Esophagus muscularis mucosa (tissue), 4 donors: ENCODE measurements at places on chromosomes 11 and 22. TPM values are rescaled to one million over a fixed set of nuclear protein-coding genes. Genes with fewer than 3 reads are reported as not detected.

KDM4D gene
- total RNA-seq, result 0.58 TPM

CAPN5 gene
- 7.1 TPM for total RNA-seq

MPZL3 gene
- total RNA-seq, result 0.45 TPM

MMP8 gene
- total RNA-seq, result not detected

PAX6 gene
- not detected for total RNA-seq

SYNGR1 gene
- total RNA-seq, result 27.7 TPM

GRCh38 chr22:20238901-20239675 lies 29.0 kb downstream of the RTN4R start:
- DNase-seq, result no peak

DNA sequence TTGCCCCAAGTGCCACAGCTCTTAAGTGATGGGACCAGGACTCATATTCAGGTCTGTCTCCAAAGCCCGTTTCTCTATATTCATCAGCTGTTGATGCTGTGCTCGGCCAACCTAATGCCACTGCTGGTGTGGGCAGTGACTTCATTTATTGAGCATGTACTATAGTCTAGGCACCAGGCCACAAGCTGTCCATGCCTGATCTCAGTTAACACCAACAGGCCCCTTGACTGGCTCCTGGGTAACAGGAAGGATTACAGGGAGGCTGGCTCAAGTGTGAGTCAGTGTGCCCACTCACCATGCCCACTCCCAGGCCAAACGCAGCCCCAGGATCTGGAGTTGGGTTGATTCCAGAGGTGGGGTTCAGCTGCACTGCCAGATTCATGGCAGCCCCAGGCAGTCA lies 8.6 kb upstream of the CRYBB2 start:
- no peak for DNase-seq

- DNase-seq, result no peak
These were observed 103.9 kb downstream of the TENM4 start for GRCh38 chr11:79336797-79337517.

GRCh38 chr11:69280994-69281393 lies 13.0 kb upstream of the MYEOV start:
- DNase-seq, result no peak

GRCh38 chr22:46390652-46391301 lies 55.3 kb downstream of the TRMU start:
- no peak for DNase-seq

- DNase-seq, result no peak
These were observed 10.7 kb upstream of the ETS1 start for GRCh38 chr11:128598096-128598495.

DNA sequence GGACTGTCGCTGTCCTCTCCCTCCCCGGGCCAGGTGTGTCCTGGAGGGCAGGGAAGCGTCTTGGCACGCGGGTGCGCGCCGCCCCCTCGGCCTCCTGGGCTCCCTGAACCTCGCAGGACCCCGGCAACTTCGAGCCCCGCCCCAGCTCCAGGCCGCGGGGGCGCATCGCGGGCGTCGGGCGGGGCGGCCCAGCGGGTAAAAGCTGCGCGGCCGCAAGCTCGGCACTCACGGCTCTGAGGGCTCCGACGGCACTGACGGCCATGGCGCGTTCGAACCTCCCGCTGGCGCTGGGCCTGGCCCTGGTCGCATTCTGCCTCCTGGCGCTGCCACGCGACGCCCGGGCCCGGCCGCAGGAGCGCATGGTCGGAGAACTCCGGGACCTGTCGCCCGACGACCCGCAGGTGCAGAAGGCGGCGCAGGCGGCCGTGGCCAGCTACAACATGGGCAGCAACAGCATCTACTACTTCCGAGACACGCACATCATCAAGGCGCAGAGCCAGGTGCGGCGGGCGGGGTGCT lies at the start of gene CST6:
Gene CST6, plus strand, starts transcription at position 224 of the 519 bp plus-strand sequence. Its CDS starts 37 bp downstream, at position 261.
- no peak for DNase-seq

DNA sequence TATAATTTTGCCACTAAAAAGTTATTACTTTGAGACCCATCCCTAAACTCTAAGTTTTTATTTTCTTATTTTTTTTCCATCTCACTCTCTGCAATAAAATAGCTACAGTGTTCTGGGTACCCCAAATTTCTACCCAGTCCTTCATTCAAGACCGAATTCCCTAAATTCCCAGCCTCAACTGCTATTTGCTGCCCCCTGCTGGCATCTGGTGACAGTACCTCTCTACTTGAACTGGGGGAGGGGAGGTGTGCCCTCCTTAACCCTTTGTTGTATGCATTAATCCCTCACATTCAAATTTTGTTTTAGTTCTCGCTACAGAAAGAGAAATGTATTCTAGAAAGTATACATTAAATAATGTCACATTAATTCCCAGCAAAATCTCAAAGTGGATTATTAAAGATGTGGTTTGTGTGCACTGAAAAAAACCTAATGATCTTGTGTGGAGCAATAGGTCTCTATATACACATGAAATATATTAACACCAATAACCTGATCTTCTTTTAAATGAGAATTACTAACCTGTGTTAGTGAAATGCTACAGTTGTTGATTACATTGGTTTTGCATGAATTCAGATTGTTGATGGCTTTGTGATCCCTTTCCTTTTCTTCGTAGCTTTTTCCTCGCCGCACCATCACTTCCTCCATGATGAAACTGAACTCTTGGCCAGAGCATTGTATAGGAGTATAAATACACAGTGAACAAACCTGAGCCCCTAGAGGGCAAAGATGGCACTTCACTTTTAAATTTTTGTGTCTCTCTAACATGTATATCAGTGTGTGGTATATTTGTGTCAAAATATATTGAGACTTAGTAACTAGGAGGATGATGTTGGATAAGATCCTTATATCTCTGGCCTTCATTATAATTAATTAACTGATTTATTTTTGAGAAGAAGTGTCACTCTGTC lies 590.0 kb downstream of the METTL15 start:
- DNase-seq, result no peak

- DNase-seq, result no peak
These were observed 67.4 kb downstream of the SCN3B start for GRCh38 chr11:123587044-123587443.

DNA sequence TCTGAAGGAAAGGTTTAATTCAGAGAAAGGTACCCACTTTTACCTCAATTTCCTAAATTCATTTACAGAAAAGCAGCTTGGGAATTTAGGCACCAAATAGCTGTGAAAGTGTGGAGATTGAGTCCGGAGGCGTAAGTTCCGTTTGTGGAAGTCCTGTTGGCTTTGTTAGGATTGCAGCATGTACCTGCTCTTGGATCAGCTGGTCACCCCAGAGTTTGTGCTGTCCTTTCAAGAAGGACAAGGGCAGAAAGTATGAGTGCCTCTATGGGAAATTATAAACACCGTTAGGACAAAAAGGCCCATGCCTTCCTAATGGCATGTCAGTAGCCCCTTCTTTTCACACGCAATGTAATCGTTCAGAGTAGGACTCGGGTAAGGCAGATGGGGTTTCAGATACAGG lies 97.8 kb downstream of the SCN3B start:
- no peak for DNase-seq

DNA sequence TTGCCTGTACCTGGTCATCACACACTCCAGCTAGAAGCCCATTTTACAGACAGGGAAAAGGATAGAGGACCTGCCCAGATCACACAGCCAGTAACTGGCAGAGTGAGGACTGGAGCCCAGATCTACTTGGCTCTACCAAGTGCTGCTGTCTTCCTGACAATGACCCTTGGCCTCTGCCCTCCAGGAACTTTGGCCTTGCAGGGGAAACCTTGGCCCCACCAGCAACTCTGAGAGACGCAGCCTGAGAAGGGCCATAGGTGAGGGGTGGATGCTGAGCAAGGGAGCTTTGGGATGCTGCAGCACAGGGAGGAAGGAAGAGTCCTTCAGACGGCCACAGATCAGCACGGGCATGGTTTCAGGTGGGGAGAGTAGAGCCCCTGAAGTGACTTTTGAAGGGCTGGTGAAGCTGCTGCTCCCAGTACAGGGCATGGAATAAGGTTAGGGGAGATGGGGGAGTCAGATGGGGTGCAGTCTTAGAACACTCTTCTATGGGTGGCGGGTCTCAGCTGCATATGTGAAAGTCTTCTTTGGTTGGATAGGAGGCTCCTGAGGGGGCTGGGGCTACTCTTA lies 2.0 kb upstream of the CAPN5 start:
- no peak for DNase-seq

GRCh38 chr11:10858439-10859325 lies 829 bp upstream of the ZBED5 start:
- DNase-seq, result peak; percentile 93

DNA sequence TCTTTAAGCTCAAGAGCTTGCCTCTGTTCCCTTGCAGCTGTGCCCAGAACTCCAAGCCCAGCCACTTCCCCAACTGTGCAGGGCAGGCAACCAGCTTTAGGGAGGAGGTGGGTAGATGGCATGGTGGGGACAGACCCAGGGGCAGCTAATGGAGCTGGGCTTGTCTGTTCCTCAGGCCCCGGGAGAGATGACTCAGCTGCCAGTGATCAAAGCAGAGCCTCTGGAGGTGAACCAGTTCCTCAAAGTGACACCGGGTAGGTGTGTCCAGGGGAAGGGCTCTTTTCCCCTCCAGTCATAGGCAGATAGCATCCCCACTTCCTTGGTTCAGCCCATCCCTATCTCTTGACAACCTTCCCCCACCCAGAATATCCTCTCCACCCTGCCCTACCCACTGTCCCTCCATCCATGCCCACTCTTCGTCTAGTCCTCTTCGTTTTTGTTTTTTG lies 32.4 kb downstream of the CREB3L1 start:
- no peak for DNase-seq

DNA sequence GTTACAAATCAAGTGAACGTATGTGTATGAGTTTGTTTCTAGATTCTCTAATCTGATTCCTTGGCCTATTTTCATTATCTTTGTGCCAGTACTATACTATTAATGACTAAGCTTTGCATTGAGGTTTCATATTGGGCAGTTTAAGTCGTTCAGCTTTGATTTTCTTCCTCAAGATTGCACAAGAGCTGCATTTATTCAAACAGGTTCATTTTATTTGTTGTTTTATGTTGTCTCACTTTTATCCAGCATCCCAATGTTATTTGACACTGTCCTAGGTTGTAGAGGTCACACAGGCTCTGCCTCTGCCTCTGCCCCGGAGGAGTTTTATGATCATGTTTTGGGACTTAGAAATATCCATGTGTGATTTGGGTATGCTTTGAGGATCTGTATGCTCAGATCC lies 79.8 kb downstream of the TEAD1 start:
- DNase-seq, result no peak

- DNase-seq, result no peak
These were observed 14.7 kb downstream of the KCNQ1OT1 start for GRCh38 chr11:2685051-2685450.

DNA sequence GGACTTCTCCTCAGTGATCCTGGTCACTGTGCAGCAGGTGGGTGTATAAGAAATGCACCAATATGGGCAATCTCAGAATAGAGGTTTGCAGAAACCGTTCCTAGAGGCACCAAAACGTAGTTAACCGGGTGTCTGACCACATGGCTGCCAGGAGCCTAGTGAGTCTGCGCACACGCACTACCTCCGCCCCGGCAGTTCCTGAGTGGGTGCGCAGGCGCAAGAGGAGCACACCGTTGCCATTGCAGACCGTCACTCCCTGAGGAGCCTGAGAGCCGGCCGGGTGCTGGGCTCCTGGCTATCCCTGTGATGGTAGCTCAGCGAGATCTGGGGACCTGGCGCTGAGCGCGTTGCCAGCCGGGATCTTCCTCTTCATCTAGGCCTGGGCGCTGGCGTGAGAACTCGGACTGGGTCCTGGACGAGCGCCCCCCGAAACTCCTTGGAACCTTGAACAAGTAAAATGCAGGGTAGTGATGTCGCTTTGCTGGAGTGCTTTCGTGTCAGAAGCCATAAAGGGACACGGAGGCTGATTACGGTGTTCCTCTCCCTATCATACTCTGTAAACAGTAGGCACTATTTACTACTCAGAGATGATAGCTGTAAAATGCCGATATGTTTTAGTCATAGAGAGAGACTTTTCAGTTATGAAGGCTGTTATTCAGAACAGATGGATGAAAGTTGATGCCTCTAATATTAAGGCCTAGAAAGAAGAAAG lies at the start of gene MS4A13:
Gene MS4A13, plus strand, starts transcription at position 249 of the 712 bp plus-strand sequence. CDS start 2,692 bp downstream, outside the sequence.
- DNase-seq, result no peak

DNA sequence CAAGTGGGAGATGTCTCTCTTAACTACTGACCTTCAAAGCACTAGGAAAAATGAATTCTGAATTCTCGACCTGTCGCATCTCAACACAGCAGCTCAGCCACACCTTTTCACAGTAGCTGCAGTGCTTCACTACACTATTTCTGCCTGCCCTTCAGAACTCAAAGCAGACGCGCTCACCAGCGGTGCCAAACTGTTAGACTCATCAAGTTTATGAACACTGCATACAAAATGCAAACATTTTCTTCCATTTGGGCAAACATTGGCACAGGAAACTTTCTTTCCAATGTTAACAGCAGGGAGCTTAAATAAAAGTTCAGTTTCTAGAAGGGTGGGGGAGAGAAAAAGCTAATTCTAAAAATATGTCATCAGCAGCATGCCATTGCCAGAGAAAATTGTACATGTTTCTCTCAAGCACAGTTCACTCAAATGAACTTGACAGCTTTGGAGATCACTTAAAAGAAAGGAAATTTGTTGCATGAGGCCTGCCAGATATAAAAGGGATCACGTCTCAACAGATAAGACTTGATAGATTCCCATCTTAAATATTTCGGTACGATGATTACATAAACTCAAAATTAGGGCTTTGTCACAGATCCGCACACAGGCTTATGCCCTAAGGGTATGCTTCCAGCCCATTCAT lies 82.7 kb downstream of the CADM1 start:
- no peak for DNase-seq

- DNase-seq, result no peak
These were observed 14.1 kb downstream of the TMEM123 start for GRCh38 chr11:102438311-102439062.

DNA sequence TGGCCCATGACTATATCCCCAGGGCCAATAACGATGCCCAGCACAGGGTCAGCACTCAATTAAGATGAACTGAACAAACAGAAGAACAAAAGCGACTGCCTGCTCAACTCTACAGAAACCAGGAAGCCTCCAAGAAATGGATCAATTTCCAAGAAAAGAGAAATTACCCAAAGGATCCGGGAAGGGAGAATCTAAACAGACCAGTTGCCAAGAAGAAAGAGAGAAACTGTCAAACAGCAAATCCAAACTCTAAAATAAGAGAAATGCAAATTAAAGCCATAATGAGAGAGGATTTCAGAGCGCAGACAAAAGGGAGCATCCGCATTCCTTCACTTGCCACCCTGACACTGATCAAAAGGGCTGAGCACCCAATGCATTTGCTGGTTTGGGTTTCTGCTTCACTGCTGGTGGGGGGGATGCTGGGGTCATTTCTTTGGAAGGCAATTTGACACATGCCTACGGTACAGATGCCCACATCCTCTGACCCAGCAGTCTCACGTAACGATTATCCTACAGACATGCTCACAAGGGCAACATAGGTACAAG lies 37.7 kb upstream of the RFPL3 start:
- no peak for DNase-seq

DNA sequence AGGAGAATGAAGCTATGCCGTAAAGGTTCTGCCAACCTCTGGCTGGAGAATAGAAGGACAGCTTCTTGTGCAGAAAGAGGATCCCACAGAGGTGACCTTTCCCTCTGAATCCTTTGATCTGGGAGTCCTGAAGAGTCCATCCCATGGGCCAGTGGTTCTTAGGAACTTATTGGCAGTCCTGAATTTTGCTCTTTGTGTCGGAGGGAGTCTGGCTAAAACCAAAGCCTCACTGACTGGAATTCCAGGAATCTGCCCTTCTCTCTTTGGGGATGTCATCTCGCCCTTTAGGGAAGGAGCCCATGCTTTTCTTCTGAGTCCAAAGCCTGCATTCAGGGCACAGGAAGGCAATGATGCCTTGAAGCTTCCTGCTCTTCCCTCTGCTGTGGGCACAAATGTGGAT lies 45.5 kb downstream of the PKNOX2 start:
- no peak for DNase-seq
